Neural crest cell (in vitro differentiated cells): ENCODE measurements at places on chromosomes 1 and 21. TPM values are rescaled to one million over a fixed set of nuclear protein-coding genes. Genes with fewer than 3 reads are reported as not detected.

DNA sequence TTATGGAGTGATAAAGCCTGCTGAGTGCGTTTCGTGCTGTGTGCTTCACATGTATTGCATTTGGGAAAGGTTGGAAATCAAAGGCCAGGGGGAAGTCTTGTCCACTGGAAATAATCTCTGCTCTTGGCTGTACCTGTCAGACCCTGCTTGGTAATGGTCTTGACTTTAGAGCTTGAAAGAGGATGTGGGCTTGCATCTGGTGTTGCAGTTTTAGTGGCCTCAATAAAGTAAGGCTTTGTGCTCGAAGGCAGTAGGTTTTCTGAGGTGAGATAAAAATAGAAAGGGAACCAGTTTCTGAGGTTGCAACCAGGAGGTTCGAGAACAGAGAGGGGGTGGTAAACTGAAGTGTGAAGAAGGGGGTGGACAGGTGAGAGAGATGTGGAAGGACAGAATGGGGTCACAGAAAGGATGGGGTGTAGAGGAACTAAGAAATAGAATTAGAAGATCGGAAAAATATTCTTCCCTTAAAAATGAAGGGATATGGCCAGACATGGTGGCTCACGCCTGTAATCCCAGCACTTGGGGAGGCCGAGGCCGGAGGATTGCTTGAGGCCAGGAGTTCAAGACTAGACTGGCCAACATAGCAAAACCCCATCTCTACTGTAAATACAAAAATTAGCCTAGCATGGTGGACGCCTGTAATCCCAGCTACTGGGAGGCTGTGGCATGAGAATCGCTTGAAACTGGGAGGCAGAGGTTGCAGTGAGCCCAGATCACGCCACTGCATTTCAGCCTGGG lies 1.5 kb downstream of the S100PBP start:
- peaks cover 34% of the 10 kb centered on the region for H3K4me1 ChIP-seq
- no peak for DNase-seq
- H3K27ac ChIP-seq = peak overlapping the region; percentile 92
- H3K27me3 ChIP-seq = no peaks in the 10 kb centered on the region

GRCh38 chr1:51044199-51044598 lies 57.8 kb upstream of the C1orf185 start:
- no peak for DNase-seq
- H3K4me3 ChIP-seq = no peak overlapping the region
- no peaks in the 10 kb centered on the region for H3K36me3 ChIP-seq

- H3K4me3 ChIP-seq = no peak overlapping the region
- H3K36me3 ChIP-seq = no peaks in the 10 kb centered on the region
- H3K27ac ChIP-seq = no peak overlapping the region
- peaks cover 5% of the 10 kb centered on the region for H3K4me1 ChIP-seq
Observed at GRCh38 chr1:82994616-82995263, 1004.2 kb downstream of the TTLL7 start.

DNA sequence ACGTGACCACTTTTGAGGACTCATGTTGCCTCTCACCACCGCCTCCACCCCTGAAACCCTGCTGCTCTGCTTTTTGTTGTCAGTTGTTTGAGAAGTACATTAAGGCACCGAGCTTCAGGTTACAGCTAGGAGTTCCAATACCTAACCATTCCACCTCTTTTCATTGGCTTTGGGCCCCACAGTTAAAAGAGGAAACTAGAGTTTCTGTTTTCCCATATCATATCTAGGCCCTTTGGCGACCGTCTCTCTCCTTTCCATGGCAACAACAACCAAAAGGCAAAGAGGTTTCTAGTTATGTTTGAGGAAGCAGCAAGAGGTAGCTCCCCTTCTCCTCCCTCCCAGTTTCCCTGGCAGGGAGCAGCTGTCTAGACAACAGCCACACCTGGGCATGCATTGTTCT lies 5.9 kb downstream of the ANKRD35 start:
- no peaks in the 10 kb centered on the region for H3K36me3 ChIP-seq
- no peak overlapping the region for H3K4me3 ChIP-seq
- DNase-seq = no peak
- no peak overlapping the region for H3K27ac ChIP-seq

DNA sequence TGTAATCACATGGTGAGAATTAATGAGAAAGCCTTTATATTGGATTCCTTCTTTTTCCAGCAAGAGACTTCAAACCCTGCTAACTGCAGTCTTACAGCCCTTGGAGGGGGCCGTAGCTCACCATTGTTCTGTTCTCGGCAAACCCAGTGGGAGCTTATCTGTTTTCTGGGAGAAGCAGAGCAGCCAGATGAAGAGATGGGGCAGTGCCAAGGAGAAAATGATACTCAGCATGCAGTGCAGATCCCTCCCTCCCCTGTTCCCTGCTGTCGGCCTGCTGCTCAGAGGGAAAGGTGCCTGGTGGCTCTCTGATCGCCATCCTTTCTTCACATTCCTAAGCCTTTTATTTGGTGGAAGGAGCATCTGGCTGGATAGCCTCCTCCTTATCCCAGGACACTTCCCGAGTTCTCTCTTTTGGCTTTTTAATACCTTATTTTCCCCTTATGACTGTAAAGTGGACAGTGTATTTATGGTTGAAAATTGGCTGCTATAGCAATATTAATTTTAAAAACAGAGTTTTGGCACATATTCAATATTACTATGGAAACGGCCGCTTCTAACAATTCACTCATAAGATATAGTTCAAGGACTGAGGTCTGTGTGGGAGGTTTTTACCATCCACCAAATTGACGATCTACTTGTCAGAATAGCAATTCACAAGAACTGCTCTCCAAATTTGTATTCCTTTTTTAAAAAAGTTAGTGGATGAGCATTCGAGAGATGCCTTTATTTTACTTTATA lies 203.4 kb downstream of the CRB1 start:
- no peaks in the 10 kb centered on the region for H3K36me3 ChIP-seq
- no peak overlapping the region for H3K4me3 ChIP-seq
- no peaks in the 10 kb centered on the region for H3K27me3 ChIP-seq
- no peak overlapping the region for H3K27ac ChIP-seq

DNA sequence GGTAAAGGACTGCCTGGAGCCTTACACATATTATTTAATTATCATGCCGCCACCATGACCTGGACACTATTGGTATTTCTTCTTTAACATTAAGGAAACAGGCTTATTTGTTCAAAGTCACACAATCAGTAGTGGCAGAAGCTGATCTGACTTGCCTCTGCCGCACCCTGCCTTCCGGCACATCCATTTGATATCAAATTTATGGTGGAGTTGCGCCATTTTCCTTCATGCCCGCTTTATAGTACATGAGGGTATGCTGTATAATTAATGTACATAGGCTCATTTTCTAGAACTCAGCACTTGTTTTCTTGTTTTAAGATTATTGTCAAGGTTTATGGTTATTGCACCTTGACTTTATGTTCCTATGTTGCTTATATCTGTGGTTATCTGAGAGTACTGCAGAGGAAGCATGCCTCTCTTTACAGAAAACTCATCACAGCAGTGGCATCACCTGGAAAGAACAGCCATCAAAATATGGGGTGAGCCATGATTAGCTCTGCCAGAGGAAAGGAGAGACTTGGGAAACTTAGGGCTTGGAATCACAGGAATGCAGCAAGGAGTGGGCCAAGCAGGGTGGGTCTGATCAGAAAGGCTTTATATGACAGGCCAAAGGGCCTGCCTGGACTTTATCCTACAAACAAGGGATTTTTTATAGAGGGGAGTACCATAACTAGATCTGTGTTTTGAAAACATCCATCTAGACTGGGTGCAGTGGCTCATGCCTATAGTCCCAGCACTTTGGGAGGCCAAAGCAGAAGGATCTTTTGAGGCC lies 72.2 kb upstream of the GJB5 start:
- H3K4me3 ChIP-seq = no peak overlapping the region
- no peak overlapping the region for H3K27ac ChIP-seq
- no peaks in the 10 kb centered on the region for H3K4me1 ChIP-seq
- H3K27me3 ChIP-seq = peaks cover 23% of the 10 kb centered on the region
- DNase-seq = no peak

Gene AKT3
- total RNA-seq = 38.2 and 41.3 TPM in 2 replicates

Gene PCAT6
- total RNA-seq = 4.5 and 5.7 TPM in 2 replicates

Gene NCSTN
- 83.1 and 98.8 TPM in 2 replicates for total RNA-seq
